ENCODE measurements at places on chromosomes 13 and 19.
A peak's percentile ranks its signal among the peaks of the same experiment; 100 is the strongest.

GRCh38 chr19:3985643-3986259, 488 bp upstream of the EEF2 start:
- DNase-seq = no peak

GRCh38 chr13:102586615-102587014, 10.2 kb upstream of the TPP2 start:
- DNase-seq = no peak

- peak; percentile 78 for DNase-seq
Measured at GRCh38 chr19:19538061-19538784, at the start of gene CILP2. TSS of gene CILP2 (plus strand) at chr19:19538265. CDS start at chr19:19538350, 85 bp downstream.

DNA sequence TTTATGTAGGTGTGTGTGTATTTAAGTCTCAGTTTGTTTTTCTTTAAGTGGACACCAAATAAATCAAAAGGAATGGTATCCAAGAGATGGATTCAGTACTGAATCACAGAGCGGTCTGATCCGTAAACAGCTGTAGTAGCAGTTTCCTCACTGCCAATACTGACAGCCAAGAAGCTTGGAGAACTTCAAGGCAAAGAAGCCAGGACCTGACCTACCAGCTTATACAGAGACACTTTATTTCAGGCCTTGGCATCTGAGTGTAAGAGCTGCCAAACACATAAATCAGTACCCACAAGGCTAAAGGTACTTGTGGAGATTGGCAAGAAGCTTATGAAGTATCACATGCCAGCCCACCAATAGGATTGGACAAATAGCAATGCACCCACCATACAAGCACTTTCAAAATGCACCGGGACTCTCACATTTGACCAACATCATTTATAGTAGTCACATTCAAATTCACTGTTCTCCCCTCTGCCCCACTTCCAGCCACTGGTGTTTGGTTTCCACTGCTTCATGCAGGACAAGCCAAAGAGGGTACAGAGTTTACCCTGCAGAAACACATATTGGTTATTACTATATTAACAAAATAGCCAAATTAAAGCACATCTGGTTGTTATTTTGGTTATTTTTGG, 357.9 kb downstream of the KLF12 start:
- no peak for DNase-seq

DNA sequence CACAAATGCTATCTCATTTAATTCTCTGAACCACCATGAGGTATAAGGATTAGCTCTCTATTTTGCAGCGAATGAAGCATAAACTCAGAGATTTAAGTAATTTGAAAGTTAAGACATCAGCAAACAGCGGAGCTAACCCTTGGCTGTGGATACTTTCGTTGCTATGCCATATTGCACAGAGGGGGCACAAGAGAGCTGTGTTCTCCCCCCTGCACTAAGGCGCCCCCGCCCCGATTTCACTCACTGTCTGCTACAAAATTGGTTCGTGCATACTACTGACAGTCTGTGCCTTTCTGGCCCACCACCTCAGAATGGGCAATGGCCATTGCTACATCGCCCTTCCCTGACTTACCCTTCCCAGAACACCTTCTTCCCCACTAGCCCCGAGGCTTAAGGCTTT, 105.7 kb upstream of the OBI1 start:
- DNase-seq = no peak

- no peak for DNase-seq
Measured at GRCh38 chr13:112648966-112649690, 40.7 kb upstream of the ATP11A start.

- no peak for DNase-seq
Measured at GRCh38 chr19:2223391-2223790, 12.7 kb downstream of the PLEKHJ1 start.

GRCh38 chr13:112473818-112474217, 97.7 kb downstream of the SPACA7 start:
- no peak for DNase-seq

DNA sequence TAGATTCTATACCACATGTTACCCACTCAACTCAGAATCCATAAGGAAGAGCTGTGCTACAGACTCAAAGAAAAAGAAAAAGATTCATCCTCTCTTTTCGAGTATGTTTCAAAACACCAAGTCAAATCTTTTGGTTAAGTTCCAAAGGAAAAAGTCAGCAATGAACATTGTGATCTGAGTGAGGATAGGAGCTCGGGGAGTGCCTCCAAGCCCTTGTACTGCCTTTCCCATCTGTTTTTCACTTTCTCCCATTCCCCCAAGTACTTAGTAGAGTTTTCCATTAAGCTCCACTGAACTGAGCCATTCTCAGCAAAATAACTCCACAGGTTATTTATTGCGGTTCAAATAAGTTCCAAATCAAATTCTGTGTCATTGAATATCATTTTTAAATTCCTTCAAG, 47.7 kb upstream of the MAB21L1 start:
- DNase-seq = peak; percentile 29

DNA sequence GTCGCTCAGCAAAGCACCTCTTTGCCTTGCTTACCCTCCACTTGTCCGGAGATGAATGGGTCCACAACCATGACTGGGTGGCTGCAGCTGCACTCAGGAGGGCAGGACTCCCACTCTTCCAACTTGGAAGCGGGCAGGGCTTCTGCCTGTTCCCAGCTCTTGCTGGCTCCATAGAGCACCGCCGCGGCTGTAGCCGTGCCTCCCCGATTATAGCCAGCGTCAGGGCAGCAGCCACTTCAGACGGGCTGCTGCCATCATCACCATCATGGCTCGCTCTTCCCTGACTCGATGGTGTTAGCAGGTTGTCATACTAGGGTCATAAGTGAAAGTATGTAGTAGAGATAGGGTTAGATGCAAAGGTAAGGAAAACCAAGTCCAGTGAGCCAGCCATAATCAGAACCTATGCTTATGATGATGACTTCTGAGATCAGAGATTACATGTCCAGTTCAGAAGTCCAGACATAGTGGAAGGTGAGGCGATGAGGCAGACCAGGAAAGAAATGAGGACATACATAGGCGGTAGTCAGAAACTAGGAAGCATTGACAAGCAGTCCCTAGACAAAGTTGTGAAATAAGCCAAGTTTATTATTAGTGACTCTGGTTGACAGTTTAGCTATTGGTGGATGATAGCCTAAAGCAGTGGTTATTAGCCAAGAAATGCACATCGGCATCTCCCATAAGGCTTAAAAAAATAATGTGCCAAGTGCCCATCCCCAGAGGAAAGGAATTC, 4.4 kb upstream of the INTS6 start:
- DNase-seq = no peak

DNA sequence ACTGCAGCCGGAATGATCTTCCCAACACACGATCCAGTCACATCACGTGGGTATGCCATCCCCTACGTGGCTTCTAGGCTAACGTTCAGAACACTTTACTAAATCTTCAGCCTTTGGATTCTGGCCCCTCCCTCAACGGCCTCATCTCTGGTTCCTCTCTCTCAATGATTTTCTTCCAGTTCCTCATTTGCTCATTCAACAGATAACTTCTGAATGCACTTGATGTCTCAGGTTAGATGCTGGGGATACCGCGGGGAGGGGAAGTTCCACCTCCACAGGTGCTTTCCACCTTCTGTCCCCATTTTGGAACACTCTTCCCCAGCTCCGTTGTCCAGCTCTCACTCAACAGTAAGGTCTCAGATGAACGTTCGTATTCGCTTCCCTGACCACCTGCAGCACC, 66.1 kb downstream of the ATP7B start:
- DNase-seq = no peak

DNA sequence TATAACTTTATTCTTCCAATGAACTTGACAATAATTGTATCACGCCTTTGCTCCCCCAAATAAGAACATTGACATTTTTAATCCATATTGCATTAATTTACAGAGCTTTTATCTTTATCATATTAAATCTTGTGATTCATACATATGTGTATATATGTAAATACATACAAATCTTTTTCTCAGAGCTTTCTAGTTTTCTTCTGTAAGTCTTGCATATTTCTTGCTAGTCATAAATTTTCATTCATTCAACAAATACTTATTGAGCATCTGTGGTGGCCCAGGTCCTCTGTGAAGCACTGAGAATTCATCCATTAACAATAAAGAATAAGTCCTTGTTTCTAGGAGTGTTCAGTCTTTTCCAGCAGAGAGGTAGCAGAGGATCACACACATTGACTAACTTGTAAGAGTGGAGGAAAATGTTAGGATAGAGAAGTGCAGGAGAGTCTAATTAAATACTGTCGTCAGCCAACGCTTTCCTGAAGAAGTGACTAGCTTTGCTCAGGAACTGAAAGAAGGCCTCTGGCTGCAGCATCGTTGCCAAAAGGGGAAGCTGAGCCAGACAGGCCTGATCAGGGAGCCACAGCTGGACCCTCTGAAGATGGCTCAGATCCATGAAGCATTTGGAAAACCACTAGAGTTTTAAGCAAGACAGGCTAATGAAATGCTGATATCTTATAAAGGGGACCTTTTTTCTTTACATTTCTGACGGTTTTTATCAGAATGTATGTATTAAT, 38.6 kb upstream of the LAMP1 start:
- DNase-seq = no peak

- no peak for DNase-seq
Measured at GRCh38 chr19:28170066-28170465, 1042.9 kb downstream of the UQCRFS1 start.

DNA sequence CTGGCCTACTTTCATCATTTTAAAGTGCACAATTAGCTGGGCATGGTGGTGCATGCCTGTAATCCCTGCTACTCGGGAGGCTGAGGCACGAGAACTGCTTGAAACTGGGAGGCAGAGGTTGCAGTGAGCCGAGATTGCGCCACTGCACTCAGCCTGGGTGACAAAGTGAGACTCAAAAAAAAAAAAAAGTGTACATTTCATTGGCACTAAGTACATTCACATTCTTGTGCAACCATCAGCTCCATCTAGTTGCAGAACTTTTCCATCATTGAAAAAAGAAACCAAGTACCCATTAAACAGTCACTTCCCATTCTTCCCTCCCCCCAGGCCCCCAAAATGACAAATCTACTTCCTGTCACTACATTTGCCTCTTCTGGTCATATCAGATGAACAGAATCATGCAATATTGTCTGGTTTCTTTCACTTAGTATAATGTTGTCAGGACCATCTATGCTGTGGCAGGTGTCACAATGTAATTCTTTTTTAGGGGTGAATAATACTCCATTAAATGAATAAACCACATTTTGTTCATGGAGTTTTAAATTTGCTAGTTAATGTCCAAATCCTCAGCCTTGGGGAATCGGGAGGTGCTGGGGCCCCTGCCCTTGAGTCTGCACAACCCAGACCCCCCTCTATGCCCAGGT, 7.4 kb upstream of the SIGLEC11 start:
- no peak for DNase-seq

DNA sequence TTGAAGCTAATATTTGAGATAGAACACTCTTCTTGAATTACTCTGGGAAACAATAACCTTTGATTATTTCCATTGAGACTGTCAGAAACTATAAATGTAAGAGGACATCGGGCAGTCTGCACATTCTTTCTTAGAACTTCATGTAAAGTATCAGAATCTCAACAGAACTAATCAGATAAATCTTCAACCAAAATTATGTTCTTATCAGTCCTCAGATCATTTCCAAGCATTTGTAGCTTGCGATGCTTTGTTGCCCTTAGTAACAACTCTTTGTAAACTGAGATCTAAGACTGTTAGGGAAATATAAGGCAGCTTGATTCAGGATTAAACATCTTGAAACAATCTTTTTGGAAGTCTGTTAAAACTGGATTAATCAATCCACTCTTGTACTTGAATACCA, 70.3 kb downstream of the FNDC3A start:
- DNase-seq = no peak

- no peak for DNase-seq
Measured at GRCh38 chr19:2345794-2346663, 14.0 kb upstream of the TMPRSS9 start.

DNA sequence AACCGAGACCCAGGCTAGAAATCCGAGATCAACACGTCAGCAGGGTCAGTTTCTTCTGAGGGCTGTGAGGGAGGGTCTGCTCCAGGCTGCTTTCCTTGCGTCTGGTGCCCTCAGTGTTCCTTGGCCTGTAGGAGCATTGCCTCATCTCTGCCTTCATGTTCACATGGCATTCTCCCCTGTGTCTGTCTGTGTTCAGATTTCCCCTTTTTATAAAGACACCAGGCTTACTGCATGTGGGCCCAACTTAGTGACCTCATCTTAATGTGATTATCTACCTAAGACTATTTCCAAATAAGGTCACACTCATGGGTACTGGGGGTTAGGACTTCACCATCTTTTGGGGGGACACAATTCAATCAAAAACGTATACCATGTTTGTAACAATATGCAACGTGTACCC, 57.2 kb upstream of the C1QTNF9 start:
- DNase-seq = no peak

DNA sequence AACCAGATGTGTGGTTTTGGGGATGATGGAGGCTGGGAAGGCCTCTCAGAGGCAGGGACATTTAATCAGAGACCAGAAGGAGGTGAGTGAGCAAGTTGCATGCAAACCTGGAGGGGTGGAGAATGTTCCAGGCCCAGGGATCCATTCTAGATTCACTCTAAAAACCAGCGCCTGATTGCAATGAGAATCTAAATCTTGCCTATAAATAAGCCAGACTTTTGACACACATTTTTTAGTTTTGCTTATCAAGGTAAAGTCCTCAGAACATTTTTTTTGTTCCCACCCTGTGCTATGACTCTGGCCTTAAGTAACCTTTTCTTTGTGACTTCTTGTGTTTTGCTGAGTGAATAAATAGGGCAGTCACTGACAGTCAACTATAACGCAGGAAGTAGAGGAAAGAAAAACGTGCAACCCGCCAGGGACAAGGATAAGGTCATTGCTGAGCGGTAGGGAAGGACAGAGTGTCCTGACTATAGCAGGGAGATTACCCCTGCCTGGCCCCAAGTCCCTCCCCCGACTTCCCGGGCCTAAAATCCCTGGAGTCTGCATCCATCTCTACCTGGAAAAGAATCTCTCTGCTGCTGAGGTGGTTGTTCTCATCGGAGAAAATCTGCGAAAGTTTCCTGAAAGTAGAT, 14.4 kb downstream of the RGL3 start:
- DNase-seq = no peak

- peak; percentile 44 for DNase-seq
Measured at GRCh38 chr13:96684469-96684868, 309.8 kb downstream of the OXGR1 start.

DNA sequence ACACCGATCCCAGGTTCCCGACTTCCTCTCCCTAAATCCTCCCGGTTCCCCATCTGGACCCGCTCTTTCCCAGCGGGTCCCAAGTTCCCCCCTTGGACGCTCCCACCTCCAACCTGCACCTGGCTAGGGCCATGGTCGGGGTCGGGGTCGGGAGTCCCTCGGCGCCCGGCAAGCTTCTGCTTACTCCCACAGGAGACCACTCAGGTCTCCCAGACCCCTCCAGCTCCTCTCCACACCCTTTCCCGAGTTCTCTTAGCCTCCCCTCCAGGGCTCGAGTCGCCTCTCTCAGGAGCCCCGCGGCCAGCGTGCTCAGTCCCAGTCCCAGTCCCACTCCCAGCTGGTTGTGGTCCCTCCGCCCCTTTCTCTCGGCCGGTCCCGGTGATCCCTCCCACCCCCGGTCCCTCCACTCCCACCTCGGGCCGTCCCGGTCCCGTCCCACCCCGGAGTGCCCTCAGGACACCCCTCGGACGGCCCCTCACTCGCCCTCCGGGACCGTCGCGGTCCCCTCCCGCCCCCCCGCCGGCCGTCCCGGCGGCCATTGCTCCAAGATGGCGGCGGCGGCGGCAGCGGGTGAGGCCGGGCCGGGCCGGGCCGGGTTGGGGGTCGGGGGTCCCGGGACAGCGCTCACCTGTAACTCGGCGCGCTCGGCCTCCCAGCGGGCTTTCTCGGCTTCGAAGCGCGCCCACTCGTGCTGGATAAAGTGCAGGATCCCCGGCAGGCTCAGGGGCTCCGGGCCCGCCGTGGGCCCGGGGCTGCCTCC, at the start of gene FKRP:
FKRP (plus strand) TSS at position 537 of the 760 bp plus-strand sequence. CDS start 9,394 bp downstream, outside the sequence.
- DNase-seq = no peak

GRCh38 chr19:47741544-47742140, 3.7 kb upstream of the NOP53 start:
- no peak for DNase-seq

- DNase-seq = no peak
Measured at GRCh38 chr19:7236153-7236552, 58.1 kb downstream of the INSR start.
